Suprapubic skin (tissue), 4 donors: ENCODE measurements at places on chromosomes 13 and 19. TPM values are rescaled to one million over a fixed set of nuclear protein-coding genes. Genes with fewer than 3 reads are reported as not detected.

The UNC13A gene
- not detected for total RNA-seq

DNA sequence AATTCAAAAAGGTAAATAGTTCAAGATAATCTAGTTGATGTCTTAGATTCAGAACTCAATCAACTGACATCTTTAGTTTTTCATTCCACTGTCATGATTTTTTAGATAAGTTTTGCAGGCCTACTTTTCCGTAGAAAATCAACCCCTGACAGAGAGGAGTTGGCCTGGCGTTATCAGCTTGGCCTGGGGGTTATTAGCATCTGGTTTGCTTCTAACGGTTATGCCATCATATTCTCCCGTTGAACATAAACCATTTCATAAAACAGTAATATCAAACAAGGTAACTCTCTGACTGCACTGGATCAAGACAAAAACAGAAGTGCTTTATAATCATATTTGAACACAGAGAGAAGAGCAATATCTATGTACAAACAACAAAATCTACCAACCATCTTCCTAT lies 130.8 kb upstream of the PCDH20 start:
- DNase-seq, result no peak

DNA sequence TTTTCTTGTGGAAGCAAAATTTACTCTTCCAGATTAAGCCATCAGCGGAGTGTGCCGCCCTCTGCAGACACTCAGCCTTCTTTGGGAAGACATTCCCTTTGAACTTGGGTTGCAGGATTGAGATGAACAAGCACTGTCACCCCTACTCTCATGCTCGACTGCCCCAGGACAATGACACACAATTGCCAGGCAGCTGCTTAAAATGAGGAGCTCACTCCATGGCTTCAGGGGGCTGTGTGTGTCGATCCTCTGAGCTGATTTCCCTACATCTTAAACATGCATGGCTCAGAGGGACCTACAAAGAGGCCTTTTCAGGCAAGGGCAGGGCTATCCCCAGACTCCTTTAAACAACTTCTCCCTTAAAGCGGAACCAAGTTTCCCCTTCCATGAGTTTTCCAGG lies 107.5 kb upstream of the MBNL2 start:
- DNase-seq, result no peak

DNA sequence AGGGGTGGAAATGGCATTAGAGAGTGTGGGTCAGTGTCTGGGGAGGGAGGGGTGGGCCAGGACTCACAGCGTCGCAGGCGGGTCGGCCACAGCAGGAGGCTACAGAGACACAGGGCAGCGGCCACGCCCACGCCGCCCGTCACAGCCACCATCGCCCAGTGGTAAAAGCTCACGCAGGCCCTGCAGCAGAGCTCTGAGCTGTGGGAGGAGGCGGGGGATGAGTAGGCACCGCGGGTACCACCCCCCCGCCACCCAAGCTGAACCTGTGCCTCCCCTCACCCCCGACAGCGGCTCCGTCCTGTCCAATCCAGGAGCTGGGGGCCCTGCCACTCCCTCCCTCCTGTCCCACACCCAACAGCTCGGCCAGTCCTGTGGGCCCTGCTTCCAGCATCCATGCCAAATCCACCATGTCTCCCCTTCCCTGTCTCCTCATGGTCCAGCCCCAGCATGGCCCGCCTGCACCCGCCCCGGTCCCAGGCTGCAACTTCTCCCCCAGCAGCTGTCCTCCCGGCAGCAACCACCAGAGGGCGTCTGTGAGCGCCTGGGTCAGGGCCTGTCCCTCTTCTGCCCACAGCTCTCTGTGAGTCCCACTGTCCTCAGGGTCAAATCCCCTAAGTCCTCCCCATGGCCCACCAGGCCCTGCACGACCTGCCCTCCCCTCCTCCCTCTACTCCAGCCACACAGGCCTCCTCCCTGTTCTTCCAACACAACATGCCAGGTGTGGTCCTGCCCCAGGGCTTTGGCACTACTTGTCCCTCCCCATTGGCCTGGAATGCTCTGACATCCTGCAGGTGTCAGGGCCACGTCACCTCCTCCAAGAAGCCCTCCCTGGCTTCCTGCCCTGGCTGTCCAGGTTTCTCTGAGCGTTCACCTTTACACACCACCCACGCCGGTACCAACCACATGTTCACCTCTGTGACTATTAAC lies 6.0 kb downstream of the TEKTIP1 start:
- DNase-seq, result no peak

DNA sequence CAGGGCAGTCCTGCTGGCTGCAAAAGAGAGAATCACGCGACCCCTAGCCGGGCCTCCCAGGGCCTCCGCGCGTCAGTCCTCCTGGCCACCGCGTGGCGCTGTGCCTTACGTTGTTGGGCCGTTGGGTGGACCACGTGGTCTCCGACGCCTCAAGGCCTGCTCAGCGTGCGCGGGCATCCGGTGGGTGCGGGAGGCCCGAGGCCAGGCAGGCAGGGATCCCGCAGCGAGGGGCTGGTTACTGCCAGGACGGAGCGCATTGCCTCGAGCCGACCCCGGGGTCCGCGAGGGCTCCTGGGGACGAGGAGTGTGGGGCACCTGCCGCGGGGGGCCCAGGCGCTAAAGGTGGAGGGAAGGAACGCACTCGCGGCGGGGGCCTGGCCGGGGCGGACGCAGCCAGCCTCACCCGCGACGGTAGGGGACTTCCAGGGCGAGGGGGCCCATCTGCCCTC lies at the start of gene TDRD12:
TSS of gene TDRD12 (plus strand) at position 157 of the 449 bp plus-strand sequence. CDS start 306 bp downstream, outside the sequence.
- no peak for DNase-seq

The CFAP97D2 gene
- total RNA-seq, result not detected

The EPSTI1 gene
- total RNA-seq, result 0.53 TPM

- no peak for DNase-seq
These were observed 58.4 kb downstream of the SPRYD7 start for GRCh38 chr13:49877629-49878218.

DNA sequence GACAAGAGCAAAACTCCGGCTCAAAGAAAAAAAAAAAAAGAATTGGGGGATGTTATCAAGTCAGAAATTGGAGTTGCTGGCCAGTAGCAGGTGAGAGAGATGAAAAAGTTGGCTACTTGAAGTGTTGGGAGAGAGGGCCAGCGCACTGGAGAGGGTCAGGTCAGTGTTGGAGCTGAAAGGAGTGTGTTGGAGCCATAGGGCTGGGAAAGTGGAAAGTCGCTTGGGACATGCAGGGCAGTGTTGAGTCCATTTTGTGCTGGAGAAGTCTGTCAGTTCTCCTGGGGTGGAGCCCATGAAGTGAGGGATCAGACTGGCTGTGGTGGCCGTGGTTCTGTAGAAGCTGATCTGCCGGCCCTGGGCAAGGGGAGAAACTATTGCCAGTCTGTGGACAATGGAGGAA lies 1.7 kb downstream of the PPP1R37 start:
- no peak for DNase-seq

The METTL21C gene
- total RNA-seq, result not detected

DNA sequence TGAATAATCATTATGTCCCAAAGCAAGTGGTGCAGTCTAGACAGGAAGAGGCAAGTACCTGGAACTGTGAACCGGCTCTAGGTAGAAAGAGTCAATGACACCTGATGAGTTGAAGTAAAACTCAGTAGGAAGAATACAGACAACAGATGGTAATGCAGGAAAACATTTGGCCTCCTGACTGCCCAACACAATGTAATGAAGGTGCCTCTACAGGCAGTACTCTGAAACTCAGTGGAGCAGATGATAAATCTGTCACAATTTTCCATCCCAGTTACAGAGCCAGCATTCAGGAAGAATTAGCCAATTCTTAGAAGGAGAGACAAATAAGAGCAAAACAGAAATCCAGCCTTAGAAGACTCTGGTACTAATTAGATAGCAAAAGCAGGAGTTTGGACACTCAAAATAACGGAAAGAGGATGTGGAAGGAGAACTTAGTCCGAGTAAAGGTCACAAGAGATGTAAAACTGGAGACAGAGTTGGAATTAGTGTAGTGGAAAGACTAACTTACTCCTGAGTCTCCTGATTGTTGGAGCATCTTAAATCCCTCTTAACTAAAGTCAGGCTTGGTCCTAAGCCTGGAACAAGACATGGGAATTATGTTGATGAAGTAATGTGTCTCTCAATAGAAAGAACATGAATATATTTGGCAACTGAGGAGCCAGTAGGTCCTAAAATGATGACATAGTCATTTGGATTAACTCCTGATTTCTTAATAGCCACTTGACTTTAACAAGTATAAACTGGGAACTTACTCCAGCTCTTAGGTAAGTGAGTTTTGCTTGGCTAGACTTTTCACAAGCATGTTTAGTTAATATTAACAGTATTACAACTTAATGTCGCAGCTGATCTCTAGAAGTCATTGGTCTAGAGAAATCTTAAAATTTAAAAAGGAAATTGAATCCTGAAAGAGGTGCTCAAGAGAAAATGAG lies 457.3 kb upstream of the MIR17HG start:
- DNase-seq, result no peak

GRCh38 chr13:26053418-26053980 lies 1.7 kb upstream of the SHISA2 start:
- no peak for DNase-seq

DNA sequence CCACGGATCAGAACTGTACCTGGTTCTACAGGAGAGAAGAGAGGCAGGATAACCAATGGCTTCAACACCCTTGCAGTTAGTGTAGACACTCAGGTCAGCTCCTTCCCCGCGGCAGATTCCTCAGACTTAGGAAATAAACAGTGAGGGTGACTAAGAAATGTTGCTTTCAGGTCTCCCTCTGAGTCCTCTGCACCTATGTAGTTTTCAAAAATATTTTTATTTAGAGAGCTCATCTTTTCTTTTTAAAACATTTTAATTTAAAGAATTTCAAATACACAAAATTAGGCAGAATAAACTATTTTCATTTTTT lies 195.2 kb downstream of the KLF12 start:
- no peak for DNase-seq

DNA sequence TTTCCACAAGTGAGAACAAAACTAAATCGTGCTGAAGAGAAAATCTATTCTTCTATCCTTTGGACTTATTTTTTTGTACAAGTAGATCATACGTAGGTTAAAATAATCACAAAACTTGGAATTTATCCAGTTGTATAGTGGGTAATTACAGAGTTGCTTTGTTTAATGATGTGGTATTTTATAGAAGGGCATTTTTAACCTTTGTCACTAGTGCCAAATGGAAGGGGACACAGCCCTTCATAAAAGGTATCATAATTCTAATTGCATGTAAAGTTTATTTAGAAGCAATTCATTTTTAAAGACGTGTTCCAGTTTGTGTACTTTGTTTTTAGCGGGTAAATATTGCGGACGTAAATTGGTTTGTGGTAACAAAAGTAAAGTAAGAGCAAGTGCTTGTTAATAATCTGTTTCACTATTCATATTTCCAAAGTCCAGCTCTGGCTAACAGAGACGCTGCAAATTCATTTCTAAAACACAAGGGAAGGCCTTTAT lies 99.5 kb downstream of the ERCC5 start:
- DNase-seq, result no peak

GRCh38 chr13:41746259-41746658 lies 214.7 kb downstream of the VWA8 start:
- no peak for DNase-seq

DNA sequence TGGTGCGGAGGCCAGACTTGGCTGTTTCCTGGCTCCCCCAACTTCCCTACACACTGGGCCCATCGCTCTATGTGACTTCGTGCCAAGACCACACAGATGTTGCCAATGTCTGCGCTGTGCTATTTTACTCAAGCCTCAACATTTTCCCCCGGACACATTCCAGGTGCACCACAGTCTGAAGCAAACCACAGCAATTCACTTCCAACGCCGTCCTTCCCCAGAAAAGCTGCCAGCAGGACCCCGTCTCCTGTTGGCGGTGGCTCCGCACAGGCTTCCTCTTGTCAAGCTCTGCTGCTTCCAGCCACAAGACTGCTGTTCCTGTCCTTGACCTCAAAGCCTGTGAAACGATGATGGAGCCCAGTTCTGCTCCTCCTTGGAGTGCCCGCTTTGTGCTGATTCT lies 100.7 kb downstream of the CRYL1 start:
- no peak for DNase-seq

- no peak for DNase-seq
These were observed 523.2 kb upstream of the HTR2A start for GRCh38 chr13:47420020-47420419.

DNA sequence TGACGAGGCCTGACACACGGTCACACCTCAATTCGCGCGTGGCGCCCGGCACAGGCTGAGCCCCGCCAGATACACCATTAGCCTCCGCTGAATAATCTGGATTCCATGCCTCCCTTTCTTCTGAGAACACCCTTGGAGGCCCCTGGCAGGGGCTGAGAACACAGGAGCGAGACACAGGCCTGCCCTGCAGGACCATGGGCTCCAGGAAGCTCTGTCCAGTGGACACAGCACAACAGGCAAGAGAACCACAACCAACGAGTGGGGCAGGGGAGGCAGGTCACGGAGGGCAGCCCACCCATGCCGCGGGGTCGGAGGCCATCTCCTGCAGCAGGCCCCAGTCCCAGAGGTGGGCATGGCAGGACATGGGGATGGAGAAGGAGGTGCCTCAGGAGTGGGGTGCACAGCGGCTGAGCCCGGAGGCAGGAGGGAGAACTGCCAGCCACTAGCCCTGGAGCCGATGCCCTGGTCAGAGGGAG lies 75.8 kb upstream of the C13orf46 start:
- DNase-seq, result no peak

The ICAM4 gene
- total RNA-seq, result not detected

The SIX5 gene
- 14.6 TPM for total RNA-seq

The COL4A2 gene
- 57.0 TPM for total RNA-seq

- DNase-seq, result no peak
These were observed 1.6 kb downstream of the HCN2 start for GRCh38 chr19:591099-591958.

The ZNF763 gene
- 5.6 TPM for total RNA-seq

The ZNF700 gene
- total RNA-seq, result 16.9 TPM

GRCh38 chr13:19781526-19781925 lies 1.2 kb downstream of the PSPC1 start:
- no peak for DNase-seq

The ZNF723 gene
- not detected for total RNA-seq

DNA sequence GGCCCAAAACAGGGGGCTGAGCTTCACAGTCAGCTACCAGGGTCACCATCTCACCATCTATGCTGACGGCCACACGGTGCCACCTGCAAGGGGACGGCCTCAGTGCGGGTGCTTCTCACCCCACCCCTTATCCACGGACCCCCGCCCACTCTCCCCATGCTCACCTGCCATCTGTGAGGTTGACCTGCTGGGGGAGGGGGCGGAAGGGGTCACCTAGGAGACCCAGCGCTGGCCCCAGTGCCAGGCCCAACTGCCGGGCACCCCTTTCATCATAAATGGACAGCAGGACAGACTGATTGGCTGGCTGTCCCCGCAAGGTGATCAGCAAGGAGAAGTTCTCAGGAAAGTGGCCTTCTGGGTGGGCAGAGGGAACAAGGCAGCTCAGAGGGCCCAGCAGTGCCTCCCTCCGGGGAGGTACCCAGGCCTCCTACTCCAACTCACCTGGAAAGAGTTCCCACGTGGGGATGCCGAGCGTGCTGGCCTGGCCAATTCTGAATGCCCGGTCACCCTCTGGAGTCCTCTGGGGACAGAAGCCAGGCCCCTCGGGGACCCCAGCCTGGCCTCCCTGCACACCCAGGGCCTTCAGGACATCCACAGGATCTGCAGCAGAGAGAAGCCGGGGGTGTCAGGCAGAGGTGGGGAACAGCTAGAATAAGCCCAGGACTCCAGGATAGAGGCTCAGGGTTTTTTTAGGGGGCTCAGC lies 4.5 kb downstream of the COL5A3 start:
- no peak for DNase-seq

- no peak for DNase-seq
These were observed 96.1 kb downstream of the STARD13 start for GRCh38 chr13:33189470-33189869.

- DNase-seq, result no peak
These were observed 285.9 kb downstream of the RFC3 start for GRCh38 chr13:34103854-34104253.

GRCh38 chr13:35388441-35389355 lies 87.8 kb downstream of the MAB21L1 start:
- DNase-seq, result no peak
